ENCODE measurements at places on chromosomes 11 and 22.

GRCh38 chr22:24068717-24069297 lies 57.7 kb downstream of the CABIN1 start:
- DNase-seq, result no peak

GRCh38 chr22:50627642-50628542 lies at the start of gene ARSA:
ARSA (minus strand) TSS chr22:50628152; CDS start chr22:50627779, 373 bp downstream.
- peak; percentile 89 for DNase-seq

DNA sequence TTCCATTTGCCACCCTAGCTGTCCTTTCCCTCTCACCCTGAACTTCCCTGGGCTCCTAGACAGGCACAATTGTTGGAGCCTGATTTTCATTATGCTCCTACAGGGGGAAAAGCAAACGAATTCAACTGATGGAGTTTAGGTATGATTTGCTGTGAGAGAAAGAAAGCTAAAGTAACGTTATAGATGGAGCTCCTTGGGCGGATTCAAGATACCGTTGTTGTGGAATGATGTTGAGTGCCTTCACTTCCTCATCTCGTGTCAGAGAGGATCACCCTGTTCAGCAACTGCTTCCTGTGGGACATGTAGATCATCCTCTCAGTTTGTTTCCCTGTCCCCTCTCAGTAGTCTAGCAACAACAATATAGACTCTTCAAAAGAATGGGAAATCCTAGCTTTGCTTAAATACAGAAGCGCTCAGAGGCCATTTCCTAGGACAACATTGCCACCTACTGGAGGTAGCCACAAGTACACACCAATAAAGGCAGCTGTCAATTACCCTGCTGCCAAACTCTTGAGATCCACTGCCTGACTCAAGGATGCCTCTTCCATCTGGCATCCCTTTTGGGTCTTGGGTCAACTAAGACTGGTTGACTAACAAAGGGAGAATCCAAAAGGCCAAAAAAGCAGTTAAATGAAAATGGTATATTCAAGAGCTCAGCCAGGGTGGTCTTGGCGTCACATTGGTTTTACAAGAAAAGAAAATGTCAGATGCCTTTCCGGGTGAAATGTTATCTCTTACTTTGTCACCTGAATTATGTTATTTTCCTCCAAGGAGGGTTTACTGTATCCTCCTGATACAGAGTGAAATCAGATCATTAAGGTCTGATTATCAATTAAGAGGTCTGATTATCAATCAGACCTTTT lies 13.5 kb upstream of the DTX4 start:
- DNase-seq, result peak; percentile 86

- DNase-seq, result peak; percentile 73
These were observed 495 bp downstream of the HYOU1 start for GRCh38 chr11:119056421-119056999.

DNA sequence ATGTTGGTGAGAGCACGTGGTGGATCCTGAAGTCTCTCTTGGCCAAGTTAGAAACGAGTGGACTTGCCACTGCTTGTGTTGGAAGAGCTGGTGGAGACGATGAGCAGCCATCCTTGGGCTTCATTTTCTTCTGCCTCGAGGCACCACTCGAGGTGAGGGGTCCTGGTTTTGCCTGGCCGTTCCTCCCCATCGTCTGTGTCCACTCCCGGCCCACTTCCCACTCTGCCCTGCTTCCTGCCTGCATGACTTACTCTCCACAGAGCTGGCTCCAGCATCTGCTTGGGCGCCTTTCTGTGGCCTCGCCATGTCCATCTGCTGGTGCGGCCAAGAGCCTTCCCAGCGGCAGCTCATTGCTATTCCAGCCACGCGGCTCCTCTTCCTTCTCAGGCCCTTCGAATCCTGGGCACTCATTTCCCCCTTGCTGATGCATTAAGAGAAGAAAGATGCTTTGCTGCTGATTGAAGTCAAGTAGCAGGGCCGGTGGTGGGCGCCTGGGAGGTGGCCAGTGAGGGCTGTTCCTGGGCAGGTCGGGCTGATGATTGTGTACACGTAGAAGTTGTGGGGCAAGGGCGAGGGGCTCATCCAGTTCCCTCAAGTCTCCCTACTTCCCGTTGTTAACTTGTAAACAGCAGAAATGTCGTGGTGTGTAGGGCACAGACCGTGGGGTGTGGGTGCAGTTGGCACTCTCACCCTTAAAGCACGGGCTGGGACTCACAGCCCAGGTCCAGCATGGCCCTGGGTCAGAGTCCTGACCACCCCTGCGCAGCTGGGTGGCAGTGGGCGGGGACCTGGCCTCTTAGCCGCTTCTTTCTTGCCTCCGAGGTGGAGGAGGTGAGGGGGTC lies 292.0 kb downstream of the TBC1D22A start:
- no peak for DNase-seq

GRCh38 chr22:22684580-22685561 lies 40.5 kb downstream of the GGTLC2 start:
- DNase-seq, result peak; percentile 80

GRCh38 chr11:76677458-76677765 lies 6.9 kb upstream of the LRRC32 start:
- no peak for DNase-seq

GRCh38 chr22:35840302-35840739 lies 122.6 kb downstream of the APOL5 start:
- no peak for DNase-seq

DNA sequence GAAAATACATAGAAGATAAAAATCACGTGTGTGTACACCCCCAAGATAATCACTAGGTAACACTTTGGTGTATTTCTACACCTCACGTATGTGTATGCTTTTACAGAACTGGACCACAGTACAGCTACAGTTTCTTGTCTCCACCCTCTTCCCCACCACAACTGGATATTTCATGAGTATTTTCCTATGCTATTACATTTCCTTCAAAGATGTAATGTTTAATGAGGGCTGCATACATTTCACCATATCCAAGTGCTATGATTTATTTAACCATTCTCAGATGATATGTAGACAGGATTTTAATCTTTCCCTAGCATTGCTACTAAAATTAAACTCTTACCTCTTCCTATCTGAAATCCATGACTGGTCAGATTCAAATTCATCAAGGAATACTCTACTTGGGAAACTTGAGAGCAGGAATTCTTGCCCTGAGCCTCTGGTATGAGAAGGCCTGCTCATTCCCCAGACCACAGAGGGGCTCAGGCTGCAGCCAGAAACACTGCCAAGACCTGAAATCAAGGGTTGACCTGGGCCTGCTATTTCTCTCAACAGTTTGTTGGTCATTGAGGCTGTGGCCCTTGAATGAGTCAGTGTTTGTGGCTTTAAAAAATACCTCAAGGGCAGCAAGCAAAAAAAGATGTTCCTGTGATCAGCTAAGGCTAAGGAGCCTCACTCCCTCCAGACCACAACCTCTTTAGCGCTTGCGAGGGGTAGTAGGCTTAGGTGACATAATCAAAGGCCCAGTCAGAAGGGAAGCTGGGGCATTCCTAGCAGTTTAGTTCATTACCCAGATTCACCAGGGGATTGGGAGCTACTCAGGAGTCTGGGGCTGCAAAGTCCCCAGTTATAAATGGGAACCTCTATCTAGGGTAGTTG lies 55.5 kb downstream of the ABTB2 start:
- no peak for DNase-seq

GRCh38 chr22:31119026-31119717 lies 3.6 kb upstream of the INPP5J start:
- DNase-seq, result no peak

GRCh38 chr11:123062892-123063825 lies 1.2 kb upstream of the HSPA8 start:
- DNase-seq, result peak; percentile 77

GRCh38 chr22:41263704-41264103 lies 22.3 kb downstream of the RANGAP1 start:
- no peak for DNase-seq

DNA sequence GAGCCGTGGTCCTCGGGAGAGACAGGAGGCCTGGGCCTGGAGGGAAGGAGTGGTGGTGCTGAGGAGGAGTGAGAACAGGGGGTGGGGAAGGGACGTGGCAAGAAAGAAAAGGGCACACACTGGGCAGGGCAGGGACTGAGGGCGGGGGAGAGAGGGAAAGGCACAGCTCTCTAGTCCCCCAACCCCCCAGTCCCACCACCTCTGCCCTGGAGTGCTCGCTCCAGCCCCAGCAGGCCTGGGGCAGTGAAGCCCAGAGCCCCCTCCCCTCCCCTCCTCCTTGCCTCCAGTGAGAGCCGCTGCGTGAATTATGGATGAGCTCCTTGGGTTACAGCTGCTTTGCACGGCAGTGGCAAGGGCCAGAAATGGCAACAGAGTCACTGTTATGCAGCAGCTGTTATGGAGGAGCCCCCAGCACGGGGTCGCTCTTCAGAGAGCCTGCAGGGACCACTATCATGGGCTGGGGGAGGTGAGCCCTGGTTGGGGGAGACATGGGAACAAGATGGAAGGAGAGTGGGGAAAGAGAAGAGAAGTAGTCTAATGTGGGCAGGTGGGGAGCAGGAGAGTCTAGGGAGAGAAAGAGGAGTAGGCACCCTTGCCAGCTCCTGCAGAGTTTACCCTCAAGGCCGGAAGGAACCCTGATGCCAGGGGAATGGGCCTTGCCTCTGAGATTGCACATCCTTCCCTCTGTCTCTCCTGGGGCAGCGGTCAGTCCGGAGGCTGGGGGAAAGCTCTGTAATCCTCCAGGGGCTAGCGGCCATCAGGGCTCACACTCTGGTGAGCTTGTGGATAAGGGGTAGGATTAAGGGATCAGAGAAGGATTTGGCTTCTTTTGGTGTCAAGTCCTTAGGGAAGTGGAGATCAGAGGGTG lies 3.6 kb downstream of the RTN4RL2 start:
- no peak for DNase-seq

DNA sequence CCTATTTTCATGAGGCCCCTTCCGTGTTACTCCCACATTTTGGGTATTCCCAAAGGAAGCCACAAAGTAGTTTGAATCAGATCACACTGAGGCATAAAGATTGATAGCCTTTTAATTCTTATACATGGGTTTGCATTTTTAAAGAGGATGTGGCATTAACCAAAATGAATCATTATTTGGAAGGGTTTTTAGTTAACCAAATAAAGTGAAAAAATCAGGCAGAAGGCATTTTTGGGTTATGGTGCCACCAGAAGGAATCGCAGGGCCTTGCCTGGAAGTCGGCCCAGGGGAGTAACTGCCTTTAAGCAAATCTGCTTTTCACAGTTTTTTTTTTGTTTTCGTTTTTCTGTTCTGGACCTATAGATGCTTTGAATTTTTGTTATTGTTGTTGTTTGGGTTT lies 55.4 kb downstream of the HSD17B12 start:
- no peak for DNase-seq

DNA sequence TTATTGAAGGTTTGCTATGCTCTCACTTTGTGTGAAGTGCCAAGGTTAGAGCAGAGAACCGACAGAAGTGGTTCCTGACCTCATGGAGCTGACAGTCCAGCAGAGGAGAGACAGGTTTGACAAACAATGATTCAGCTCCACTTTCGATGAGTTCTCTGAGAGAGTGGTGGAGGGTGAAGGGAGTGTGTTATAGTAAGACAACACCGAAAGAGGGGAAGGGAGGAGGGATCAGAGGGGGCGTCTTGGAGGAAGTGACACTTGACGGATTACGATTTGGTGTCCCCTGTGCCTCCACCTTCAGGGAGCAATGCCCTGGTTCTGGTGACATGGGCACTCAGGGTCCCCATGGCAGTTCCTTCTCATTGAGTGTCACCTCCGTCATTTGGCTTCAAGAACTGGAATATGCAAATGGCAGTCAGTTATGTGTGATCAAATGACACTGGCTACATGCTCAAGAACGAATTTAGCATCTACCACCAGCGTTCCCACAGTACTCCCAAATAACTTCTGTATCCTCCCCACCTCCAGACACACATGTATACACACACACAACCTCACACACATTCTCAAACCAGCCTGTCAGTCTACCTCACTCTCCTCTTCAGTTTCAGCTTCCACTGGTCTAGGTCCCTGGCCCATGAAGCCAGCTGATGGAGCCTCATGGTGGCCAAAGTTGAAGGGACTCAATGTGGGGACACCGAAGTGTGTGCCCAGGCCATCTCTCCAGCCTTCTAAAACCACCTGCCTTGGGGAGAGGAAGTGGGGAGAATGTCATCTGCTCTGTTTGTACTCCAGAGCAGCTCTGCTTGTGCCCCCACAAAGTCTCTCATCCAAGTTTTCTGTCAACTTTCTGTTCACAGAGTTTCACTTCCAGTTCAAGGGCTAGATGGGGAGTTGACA lies 31.4 kb upstream of the NUP160 start:
- peak; percentile 62 for DNase-seq

DNA sequence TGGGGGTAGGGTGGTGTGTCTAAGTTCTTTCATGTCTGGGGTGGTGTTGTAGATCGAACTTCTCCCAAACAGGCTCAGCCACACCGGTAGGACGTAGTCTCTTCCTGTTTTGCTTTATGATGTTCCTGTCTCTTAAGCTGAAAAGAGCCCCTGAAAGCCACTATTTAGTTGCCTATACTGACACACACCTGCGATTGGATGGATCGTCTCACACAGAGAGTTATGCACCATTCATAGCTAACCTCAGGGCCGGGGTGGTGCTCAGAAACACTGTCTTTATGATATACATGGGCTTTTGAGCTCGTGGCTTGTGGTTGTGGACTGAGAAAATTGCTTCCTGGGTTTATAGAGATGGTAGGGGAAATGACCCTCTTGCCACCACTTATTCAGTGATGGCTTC lies 137.6 kb downstream of the TEAD1 start:
- no peak for DNase-seq

DNA sequence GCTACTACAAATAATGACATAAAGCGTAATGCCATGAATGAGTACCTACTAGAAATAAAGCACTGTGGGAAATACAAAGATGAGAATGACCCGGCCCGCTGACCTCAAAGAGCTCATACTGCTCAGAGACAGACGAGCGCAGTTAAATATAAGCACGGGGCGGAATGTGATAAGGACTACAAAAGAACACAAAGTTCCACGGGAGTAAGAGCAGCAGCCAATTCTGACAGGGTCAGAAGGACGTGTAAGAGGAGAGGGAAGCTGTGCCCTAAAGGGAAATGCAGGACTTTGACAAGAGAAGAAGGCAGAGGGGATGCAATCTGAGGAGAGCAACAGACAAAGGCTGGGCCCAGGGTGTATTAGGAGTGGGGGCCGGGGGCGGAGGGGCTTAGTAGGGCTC lies 314.6 kb downstream of the LARGE1 start:
- no peak for DNase-seq

- peak; percentile 44 for DNase-seq
These were observed 44.3 kb upstream of the A4GALT start for GRCh38 chr22:42764895-42765363.

DNA sequence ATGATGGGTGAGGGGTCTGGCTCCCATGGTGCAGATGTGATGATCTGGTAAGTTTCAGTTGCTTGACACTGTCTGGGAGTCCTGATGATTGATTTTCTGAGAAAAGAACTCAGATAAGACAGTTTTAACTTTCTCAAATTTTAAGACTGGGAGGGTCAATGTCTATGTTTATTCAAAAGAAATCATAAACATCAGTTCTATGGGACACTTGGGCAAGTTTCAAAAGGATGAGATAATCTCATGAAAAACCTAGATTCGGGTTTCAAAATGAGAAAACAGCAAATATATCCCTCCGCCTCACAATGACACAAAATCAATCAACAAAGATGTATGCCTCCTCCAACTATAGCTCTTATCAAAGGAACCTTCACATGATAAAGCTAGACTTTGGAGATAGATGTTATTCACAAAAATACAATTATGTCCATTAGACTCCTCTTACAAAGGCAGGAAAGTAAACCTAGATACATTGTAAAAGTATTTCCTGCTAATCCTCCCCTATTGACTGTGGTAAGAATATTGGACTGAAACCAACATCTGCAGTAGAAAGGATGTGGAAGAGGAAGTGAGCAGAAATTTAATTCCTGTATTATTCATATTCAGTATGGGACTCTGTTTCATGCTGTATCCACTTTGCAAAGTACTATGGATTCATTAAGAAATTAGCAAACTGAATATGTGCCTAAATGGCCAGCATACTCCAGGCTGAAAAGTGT lies 21.6 kb downstream of the SVIP start:
- peak; percentile 14 for DNase-seq
